NCI-H187 treated with DMSO at 0.1 percent for 48 hours (cell line): ENCODE measurements at places on chromosomes 12 and 14.
A peak's percentile ranks its signal among the peaks of the same experiment; 100 is the strongest.

GRCh38 chr14:34966413-34966812 is 16.4 kb upstream of the SRP54 start:
- no peak for DNase-seq

GRCh38 chr12:6450091-6450868 is 1.6 kb upstream of the TAPBPL start:
- DNase-seq = no peak

- DNase-seq = no peak
These were observed 107.8 kb downstream of the DUSP6 start for GRCh38 chr12:89244536-89244935.

DNA sequence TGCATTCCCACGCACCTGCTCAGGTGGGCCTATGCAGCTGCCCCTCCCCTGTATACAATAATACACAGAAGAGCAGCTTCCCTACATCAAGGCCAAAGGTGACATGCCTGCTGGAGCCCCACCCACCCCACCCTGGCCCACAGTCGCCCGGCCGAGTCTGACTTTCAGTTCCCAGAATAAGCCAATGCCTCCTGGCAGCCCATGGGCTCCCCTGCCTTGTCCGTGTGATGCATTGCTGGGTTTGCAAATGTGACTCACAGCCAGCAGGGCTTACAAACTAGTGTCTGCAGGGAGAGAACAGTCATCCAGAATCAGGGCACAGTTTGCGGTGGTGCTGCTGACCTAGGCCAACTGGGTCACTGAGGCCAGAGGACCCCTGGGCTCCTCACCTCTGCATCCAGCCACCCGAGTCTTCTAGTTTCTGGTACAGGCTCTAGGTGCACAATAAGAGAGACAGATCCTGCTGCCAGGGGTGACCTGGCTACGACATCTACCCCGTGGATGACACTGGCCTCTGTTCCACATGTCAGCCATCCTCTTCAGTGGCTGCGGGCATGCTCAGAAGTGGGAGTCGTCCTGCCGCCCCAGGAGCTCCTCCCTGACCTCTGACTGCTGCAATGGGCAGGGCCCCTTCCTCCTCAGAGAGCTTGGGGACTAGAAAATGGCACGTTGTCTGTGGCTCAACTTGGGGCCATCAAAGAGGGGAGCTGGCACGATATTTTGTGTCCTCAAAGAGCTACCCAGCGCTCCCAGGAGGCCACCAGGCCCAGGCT is 84.5 kb downstream of the CHGA start:
- no peak for DNase-seq

DNA sequence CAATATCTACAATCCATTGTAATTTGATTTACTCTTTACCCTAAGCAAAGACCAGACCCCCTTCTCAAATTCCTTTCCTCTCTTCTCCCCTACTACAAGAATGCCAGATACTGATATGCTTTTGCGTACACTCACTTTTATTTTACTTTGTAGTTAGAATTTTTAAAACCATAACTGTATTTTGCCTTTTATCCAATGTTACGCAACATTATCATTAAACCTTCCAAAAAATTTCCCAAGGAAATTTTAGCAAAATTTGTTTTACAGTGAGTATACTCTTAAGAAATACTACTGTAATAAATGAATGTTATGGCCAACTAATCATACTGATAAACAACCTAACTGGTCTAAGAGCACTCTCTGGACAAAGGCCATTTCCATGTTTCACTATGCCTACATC is 22.3 kb downstream of the ATP2B1 start:
- no peak for DNase-seq

DNA sequence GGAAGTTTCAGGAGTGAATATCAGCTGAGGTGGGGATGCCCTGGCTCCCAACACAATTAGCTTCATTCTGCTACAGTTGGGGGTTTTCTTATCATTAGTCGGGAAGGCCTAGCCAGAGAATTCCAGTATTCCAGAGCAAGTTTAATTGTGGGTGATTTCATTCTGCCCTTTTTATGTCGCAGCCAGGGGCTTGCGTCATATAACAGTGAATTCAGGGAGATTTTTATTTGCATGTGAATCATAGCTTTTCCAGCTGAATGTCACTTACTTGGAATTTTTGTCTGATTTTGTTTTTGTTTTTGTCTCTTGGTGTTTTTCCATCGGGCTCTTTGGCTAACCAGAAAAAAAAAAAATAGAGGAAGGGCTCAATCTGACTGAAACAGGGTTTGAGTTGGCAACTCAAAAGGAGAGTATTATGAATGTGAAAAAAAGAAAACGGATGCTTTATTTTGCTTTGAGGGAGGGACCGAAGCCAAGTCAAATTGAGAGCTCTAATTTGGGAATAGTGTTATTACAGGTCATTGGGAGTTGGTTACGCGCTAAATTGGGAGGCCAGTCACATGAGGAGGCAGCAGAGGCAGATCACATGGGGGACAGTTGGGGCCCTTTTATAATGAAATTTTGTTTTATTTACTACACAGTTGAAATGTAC is 119.4 kb downstream of the SAMD4A start:
- no peak for DNase-seq

GRCh38 chr14:28944605-28945004 is 178.0 kb downstream of the FOXG1 start:
- no peak for DNase-seq

DNA sequence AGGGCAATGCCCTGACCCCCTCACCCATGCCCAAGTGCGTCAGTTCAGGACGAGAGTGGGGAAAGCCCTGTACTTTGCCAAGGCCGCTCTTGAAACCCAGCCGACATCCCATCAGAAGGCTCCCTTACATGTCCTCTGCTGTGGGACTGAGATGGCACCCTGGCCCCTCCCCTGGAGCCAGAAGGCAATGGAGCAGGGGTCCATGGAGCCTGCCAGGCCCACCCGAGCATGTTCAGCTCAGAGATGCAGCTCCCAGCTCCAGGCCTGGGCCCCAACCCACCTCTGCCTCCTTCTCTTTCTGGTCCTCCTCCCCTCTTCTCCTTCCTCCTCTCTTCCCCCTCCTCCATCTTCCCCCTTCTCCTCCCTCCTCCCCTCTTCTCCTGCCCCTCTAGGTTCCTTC is 95.5 kb downstream of the PAPOLA start:
- no peak for DNase-seq

DNA sequence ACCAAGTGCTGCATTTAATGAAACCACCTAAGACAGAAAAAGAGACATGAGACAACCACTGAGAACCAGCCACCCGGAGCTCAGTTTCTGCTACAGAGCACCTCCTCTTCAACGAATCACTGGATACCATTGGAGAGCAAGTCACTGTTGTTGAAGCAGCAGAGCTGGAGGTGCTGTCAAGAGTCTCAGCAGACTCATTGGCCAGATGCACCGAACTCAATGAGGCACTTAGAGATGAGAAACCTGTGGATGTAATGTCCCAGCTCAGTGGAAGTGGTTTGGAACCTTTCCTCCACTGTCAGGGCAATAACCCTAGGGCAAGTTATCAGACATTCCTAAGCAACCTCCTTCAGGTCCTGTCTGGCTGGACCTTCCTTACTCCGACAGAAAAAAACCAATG is 13.1 kb downstream of the NPC2 start:
- DNase-seq = no peak

- no peak for DNase-seq
These were observed 870 bp downstream of the BMAL2 start for GRCh38 chr12:27333403-27334009.

DNA sequence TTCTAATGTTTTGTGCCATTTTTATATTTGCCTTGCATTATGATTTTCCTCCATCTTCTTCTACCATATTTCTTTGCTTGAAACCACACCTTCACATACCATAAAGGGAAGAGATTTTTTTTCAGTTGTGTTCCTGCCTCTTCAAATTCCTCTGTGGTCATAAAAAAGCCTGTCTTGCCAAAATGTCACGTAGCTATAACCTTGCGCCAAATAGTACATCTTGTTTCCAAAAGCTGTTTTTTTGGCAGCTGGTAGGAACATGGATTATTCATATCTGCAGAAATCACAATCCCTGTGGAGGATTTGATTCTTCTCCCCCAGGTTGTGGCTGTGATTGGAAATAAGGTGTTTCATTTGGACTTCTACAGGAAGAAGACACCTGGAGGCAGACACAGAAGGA is 133.6 kb upstream of the SLC35F4 start:
- DNase-seq = no peak

DNA sequence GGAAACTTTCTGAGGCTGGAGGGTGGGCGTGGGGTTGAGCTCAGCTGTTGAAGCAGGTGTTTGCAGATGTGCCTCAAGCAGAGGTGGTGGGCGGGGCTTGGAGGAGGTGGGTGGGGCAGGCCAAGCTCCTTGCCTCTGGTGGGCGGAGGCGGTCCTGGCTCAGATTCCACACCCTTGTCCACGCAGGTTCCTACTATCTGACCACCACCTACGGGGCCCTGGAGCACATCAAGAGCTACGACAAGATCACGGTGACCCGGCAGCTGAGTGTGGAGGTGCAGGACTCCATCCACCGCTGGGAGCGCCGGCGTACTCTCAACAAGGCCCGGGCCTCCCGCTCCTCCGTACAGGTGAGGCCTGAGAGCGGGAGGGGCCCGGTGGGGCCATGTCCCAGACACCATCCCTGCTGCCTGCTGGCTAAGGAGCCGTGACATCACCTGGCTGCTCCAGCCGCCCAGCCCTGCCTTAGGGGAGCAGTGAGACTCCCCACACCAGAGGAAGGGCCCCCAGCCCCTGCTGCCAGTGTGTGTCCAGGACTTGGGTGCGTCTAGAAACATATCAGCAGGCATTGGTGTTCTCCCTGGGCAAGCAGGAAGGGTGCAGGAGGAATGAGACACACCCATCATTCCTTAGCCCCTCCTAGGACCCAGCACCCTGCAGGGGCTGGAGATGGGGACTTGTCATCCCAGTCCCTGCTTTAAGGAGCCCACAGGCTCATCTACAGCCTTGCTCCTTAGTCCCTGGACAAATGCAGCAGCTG is 63.4 kb downstream of the LGMN start:
- no peak for DNase-seq

DNA sequence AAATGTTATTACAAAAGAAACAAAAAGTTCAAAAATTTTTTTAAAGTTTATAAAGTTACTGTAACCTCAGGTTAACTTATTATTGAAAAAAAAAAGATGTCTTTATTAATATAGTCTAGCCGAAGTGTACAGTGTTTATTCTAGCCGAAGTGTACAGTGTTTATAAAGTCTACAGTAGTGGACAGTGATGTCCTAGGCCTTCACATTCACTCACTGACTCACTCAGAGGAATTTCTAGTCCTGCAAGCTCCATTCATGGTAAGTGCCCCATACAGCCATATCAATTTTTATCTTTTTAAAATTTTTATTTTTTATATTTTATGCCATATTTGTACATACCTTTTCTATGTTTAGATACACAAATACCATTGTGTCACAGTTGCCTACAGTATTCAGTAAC is 10.4 kb downstream of the ATG2B start:
- DNase-seq = no peak

GRCh38 chr14:56342494-56342942 is 224.3 kb downstream of the PELI2 start:
- no peak for DNase-seq

GRCh38 chr14:38964630-38965029 is 138.4 kb downstream of the SEC23A start:
- peak; percentile 43 for DNase-seq
